ENCODE measurements at places on chromosomes 5 and 9.

DNA sequence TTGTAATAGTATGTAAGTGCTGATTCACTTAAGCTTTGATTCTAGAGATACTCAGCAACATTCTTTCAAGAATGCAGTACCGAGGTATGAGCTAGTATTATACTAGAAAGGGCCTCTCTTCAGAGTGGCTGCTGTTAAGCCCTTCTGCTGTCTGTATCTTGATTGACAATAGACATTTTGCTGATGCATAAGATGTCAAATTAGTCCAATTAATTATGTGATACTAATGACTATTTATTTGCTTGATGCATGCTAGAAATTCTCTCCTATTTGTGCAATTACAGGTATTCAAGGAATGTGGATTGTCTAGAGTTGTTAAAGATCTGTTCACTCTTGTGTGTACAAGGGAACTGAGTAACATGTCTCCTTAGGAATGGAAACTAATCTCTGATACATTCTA lies 92.3 kb upstream of the PTGER4 start:
- no peak for DNase-seq

DNA sequence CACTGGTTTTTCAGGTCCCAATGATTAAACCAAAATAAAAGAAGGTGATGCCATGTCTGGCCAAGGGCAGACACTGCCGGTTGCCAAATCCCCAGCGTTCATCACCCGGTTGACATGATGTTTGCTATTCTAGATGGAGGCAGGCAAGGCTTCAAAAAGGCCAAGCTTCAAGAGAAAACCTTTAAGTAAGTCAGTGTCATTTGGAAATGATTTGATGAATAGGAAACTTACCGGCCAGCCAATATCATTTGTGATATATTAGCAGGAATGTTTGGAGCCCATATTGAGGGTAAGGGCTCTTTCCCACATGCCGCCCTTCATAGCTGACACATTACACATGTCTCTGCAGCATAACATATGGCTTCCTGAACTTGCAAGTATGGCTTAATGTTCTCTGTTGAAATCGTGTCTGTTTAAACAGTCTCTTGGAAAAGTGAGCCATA lies 89.5 kb upstream of the TTC23L start:
- no peak for DNase-seq

GRCh38 chr9:19551124-19551929 lies 142.5 kb downstream of the ACER2 start:
- DNase-seq, result no peak

DNA sequence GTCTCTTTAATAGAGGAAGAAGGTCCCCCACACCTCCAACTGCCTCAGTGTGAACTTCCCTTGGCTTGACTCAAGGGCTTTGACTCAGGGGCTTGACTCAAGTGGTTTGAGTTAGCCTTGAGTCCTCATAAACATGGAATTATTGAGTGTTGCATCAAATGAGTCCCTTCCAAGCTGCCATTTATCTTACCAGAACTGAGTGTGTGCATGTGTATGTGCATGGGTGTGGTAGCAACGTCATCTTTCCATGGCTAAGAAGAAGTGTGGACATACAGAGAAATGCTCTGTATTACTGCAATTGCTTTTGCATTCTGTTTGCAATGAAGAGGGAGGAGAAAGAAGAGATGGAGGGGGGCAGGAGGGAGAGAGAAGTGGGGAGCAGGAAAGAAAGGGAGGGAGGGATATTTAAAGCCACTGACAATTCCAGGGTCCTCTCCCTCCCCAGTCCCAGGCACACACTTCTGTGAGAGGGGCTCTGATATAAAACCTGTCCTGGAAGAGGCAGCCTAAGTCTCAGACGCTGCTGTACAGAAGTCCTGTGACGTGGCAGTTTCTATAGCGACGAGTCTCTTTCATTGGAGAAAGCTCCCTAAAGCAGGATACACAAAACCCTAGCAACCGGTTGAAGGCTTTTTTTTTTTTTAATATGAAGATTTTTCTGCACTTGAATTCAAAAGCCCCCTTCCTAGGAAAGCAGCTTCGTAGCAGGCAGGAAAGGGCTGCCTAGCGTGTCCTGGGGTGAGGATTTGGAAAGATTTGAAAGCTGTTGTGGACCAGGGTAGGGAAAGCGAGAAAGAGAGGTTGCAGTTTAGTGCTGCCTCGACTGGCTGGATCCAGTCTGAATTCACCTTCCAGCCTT lies 93.3 kb upstream of the MAP1B start:
- peak; percentile 78 for DNase-seq

GRCh38 chr5:169013208-169013728 lies 287.7 kb downstream of the SLIT3 start:
- DNase-seq, result no peak

DNA sequence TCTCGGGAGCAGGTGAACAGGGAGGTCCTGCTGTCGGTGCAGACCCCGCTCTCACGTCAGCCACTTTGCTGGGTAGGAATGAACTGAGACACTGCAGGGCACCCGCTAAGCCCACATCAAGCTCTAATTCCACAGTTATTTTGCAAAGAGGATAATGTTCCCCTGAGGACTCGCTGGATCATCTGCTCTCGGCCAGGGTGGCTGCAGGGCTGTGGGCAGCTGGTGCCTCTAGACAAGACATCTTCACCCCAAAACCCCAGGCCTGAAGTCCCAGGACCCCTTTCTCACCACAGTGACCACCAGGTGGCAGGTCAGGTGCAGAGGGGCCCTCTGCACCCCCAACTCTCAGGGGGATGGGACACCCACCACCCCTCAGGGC lies 135.1 kb upstream of the PPP1R26 start:
- DNase-seq, result no peak

- DNase-seq, result peak; percentile 31
Measured at GRCh38 chr5:124403281-124403680, 343.2 kb downstream of the ZNF608 start.

GRCh38 chr5:179377421-179378115 lies 32.3 kb upstream of the ADAMTS2 start:
- no peak for DNase-seq

- no peak for DNase-seq
Measured at GRCh38 chr9:3271581-3271980, 254.2 kb downstream of the RFX3 start.

GRCh38 chr9:17013010-17013409 lies 121.8 kb upstream of the CNTLN start:
- no peak for DNase-seq

- DNase-seq, result no peak
Measured at GRCh38 chr9:129449066-129449465, 171.8 kb downstream of the C9orf50 start.

GRCh38 chr5:152736906-152737305 lies 331.8 kb upstream of the NMUR2 start:
- DNase-seq, result no peak
